Suppressor macrophage treated with lipopolysaccharide for 4 hours (primary cell): ENCODE measurements at places on chromosomes 1 and 21.
A peak's percentile ranks its signal among the peaks of the same experiment; 100 is the strongest.

GRCh38 chr21:44874497-44875315 lies 1.2 kb upstream of the PTTG1IP start:
- peak; percentile 80 for DNase-seq

GRCh38 chr1:179881642-179882252 lies 338 bp upstream of the TOR1AIP1 start:
- DNase-seq: peak; percentile 86

GRCh38 chr1:208837242-208837641 lies 593.1 kb upstream of the PLXNA2 start:
- DNase-seq: no peak

- no peak for DNase-seq
These were observed 6.8 kb downstream of the MAP7D1 start for GRCh38 chr1:36162680-36163239.

DNA sequence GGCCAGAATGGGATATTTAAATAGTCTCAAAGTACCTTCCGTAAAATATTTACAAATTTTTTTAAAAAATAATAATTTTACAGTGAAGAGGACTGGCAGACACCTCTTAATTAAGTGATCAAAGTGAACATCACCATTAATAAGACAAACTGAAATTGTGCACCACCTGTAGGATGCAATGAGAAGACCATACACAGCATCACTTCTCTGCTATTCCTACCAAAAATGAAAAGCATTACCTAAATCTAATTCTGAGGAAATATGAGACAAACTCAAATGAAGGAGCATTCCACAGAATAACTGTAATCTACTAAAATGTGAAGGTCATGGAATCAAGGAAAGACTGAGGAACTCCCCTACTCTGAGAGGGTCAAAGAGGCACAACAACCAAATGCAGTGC lies 68.2 kb upstream of the PRDX6 start:
- DNase-seq: no peak

- DNase-seq: peak; percentile 71
These were observed 23.3 kb upstream of the TNNI1 start for GRCh38 chr1:201444792-201445191.

GRCh38 chr1:80961464-80962190 lies 839.1 kb upstream of the ADGRL2 start:
- no peak for DNase-seq

DNA sequence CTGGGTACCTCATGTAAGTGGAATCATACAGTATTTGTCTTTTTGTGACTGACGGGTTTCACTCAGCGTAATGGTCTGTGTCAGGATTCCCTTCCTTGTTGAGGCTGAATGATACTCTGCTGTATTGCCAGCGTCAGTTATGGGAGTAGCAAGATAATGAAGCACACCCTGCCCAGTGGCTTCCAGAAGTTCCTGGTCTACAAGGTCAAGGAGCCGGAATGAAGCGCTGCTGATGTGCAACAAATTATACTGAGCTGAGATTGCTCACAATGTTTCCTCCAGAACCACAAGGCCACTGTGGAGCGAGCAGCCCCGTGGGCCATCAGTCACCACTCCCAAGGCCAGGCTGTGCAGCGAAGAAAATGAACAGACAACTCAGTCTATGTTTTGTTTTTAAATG lies 24.0 kb upstream of the TDRD10 start:
- no peak for DNase-seq

GRCh38 chr1:170303034-170303433 lies 157.3 kb downstream of the NTMT2 start:
- DNase-seq: no peak

DNA sequence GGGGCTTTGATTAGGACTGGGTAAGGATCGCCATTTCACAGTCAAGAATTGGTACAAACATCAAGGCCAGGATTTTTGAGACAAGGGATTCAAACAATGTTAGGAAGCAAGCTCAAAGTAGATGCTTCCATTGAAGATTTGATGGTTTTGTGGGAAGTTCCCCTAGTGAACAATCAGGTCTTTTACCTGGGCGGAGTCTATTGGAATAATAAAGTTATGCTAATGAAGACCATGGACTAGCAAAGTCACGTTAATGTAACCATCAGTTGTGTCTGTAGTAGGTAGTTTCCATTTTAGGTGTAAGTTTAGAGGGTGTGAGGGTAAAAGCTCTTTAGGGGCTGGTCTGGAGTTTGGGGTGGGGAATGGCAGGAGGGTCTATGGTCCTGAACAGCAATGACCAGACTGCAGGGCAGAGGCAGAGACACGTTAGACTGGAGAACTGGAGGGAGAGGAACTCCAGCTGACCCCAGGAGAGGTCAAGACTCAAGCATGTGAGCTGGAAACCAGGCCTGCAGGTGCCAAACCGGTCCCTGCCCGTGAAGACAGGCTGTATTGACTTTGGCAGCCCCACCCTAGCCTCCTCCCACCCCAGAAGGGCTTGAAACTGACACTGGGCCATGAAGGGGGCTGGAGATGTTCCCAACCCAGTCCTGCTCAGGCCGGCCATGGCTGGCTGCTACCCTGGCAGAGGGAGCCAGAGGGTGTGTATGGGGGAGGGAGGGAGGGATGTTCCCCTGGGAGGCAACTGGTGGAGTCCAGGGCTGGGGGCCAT lies 36.0 kb upstream of the GPR37L1 start:
- DNase-seq: no peak

- no peak for DNase-seq
These were observed 36.1 kb downstream of the SLC45A1 start for GRCh38 chr1:8354038-8354437.

DNA sequence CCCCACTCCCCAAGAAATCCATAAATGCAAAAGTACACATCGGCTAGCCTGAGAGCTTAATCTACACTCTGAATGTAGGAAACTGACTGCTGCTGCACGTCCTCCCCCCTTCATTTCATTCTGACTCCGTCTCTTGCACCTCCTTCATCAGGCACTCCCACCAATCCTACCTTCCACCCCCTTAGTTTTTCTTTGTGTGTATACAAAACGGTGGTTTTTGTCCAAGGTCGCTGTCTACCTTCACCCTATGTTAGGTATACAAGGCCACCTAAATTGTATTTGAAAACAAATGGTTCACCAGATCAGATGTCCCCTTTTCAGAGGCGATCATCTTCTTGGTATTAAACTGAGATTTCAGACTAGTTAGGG lies 1.9 kb downstream of the WDR26 start:
- DNase-seq: no peak

- peak; percentile 13 for DNase-seq
These were observed 99.7 kb upstream of the BEND5 start for GRCh38 chr1:48876330-48876785.

GRCh38 chr1:96581772-96582171 lies 139.8 kb upstream of the PTBP2 start:
- DNase-seq: no peak

DNA sequence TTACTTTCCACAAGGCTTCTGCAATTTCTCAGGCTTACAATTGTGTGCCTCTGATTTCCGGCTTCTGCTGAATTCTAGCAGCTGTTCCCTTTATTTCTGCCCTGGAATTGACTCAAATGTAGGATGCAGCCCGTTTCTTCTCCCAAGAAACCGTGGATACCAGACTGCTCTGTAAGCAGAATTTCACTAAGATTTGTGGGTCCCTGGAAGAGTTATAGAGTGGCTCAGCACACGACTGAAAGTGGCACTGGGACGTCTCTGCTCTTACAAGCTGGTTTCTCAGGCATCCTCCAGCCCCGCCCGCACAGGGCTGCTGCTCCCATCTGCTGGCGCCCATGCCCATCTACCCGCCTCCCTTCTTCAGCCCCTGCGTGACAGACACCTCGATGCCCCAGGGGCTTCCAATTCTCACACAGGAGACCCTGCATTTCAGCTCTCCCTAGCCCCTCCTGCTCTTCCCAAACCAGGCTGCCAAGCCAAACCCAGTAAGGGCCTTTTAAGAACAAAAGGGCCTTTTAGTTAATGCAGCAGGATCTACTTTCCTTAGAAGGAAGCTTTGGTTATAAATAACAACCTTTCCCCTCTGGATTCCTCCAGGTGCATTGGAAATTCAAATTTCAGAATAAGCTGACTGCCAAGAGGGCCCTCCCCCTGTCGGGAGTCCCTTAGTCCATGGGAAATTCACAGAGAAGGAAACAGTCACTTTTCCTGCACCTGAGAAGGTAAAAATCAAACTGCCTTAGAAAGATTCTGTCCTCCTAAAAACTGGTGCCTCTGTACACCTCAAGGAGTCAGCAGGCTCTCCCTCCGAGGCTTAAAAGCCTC lies 45.4 kb upstream of the TENT5B start:
- no peak for DNase-seq

DNA sequence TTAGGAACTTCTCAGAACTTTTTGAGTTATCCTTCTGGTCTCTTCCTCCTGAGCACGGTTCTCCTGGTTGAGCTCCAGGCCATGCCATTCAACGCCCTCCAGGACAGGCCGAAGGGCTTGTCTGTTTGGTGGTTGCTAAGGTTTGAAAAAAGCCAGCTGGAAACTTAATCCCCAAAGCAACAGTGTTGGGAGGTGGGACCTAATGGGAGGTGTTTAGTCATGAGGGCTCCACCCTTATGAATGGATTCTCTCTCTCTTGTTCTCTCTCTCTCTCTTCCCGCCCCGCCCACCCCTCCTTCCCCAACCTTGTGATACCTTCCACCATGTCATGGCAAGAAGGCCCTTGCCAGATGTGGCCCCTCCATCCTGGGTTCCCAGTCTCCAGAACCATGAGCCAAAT lies 829 bp downstream of the KCNE1 start:
- DNase-seq: peak; percentile 50

GRCh38 chr21:44947111-44947929 lies 7.5 kb downstream of the SLX9 start:
- DNase-seq: no peak

DNA sequence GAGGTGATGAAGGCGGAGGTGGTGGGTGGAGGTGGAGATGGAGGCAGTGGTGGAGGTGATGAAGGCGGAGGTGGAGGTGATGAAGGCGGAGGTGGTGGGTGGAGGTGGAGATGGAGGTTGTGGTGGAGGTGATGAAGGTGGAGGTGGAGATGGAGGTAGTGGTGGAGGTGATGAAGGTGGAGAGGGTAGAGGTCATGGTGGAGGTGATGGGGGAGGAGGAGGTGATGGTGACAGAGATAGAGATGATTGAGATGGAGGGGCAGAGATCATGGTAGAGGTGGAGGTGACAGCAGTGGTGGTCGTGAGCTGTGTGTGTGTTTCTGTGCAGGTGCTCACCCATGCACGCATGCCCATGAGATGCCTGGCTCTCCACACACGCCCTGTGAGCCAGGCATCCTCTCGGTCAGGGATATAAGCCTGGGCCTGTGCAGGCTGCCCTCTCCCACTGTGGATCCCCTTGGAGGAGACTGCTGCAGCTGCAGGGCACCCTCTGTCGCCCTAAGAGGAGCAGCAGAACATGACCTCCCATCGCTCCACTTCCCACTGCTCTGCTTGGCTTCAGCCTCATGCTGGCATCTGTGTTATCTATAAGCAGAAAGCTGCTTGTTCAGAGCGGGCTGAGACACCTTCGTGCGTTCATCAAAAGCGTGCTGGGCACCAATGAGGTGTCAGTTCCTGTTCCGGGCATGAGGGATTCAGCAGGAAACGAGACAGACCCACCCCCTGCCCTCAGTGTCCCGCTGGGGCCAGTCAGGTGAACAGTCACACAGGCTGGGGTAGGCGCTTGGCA lies 20.5 kb upstream of the NPHP4 start:
- no peak for DNase-seq

DNA sequence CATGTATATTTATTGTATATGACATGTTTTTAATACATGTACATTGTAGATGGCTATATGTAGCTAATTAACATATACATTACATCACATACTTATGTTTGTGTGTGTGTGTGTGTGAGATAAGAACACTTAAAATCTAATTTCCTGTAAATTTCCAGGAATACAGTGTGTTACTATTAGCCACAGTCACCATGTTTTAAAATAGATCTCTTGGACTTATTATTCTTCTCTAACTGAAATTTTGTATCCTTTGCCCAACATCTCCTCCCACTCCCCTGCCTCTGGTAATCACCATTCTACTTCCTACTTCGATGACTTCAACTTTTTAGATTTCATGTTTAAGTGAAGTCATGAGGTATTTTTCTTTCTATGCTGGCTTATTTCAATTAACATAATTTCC lies 64.8 kb downstream of the FCRL5 start:
- peak; percentile 65 for DNase-seq

DNA sequence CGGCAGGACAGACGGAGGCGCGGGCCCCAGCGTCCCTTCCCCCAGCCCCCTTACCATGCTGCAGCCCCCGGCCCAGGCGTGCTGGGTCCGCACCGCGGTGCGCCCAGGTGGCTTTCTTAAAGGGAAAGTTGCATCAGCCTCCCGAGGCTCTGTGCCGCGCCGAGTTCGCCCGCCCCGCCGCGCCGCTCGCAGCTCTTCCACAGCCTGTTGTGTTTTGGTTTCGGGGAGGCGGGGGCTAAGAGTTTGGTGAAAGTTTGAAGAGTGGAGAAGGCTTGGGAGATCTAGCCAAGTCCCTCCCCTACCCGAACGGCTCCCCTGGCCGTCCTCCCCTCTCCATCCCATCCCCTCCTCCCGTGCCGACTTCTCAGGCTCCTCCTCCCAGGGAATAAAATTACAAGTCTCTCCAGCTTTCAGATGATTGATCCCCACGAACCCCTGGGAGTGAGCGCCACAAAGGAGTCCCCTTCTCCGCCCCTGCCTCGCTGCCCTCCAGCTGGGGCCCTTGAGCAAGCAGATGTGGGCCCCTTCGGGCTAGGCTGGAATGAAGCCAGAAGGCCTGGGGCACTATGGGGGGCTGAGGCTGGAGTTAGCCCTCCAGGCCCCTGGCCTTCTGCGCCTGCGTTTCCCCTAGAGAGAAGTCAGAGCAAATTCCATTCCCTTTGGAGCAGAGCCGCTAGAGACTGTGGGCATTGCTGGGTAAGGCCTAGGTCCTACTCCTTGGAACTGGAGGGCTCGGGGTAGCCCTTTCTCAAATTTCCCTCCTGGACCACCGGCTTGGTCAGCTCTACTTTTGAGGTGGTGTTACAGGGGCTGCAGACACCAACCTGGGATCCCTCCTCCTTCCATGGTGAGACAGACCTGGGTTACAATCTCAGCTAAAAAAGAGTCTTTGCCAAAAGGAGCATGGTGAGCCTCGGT lies at the start of gene SLC6A9:
Gene SLC6A9, minus strand, starts transcription at position 211 of the 918 bp plus-strand sequence. CDS start 7,185 bp downstream, outside the sequence.
- DNase-seq: peak; percentile 16

GRCh38 chr1:177119311-177119710 lies 45.2 kb downstream of the ASTN1 start:
- no peak for DNase-seq

- DNase-seq: peak; percentile 63
These were observed 2.7 kb upstream of the HSPG2 start for GRCh38 chr1:21939650-21940374.

- DNase-seq: peak; percentile 95
These were observed 19.4 kb downstream of the PDE4B start for GRCh38 chr1:65812065-65812464.

GRCh38 chr1:10649517-10650201 lies 146.8 kb downstream of the CASZ1 start:
- no peak for DNase-seq

DNA sequence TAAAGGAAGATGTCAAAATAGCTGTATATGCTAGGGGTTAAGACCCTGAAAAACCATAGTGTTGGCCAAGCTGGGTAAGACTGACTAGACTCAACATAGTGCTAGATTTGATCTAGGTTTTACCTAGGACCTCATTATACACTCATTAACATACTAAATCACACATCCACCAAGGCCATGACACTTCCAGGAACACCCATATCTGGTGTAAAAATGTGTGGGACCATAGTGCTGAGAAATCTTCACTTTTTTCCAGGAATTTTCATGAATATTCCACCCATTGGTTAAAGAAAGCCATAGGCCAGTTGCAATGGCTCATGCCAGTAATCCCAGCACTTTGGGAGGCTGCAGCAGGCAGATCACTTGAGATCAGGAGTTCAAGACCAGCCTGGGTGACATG lies 34.0 kb upstream of the ACADM start:
- no peak for DNase-seq
